Ovary (tissue), 10 donors: ENCODE measurements at places on chromosomes 16 and 17.

DNA sequence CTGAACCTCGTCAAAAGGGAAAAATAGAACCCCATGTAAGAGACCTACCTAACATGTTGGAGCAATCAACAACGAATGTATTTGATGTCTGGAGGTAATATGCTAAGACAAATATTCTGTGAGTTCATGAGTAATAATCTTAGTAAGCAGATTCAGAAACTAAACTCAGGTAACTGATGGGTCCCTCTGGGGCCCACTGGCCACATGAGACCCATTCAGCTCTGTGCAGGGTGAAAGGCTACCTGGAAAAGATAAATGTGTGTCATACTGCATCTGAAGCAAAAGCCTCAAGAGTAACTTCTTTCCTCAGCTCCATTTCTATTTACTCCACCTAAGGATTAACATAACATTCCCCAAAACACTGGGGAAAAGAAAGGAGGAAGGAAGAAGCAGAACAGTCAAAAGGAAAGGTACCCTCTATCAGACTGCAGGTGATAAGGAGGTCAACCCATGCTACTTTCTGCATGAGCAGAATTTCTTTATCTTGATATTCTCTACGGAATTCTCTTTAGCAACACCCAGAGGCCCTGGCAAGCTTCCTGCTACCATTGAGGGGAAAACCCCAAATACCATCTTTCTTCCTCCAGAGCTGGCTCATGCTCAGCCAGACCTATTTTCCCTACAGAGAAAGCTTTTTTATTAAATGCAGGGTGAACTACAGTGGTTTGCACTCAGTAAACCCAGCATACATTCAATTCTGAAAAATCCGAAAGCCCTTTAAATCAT lies 37.7 kb upstream of the ABCA6 start:
- no peak for DNase-seq

GRCh38 chr16:71851746-71852145 lies 6.0 kb downstream of the ATXN1L start:
- no peak for DNase-seq

- no peak for DNase-seq
Observed at GRCh38 chr16:86758932-86759331, 180.6 kb downstream of the FOXL1 start.

DNA sequence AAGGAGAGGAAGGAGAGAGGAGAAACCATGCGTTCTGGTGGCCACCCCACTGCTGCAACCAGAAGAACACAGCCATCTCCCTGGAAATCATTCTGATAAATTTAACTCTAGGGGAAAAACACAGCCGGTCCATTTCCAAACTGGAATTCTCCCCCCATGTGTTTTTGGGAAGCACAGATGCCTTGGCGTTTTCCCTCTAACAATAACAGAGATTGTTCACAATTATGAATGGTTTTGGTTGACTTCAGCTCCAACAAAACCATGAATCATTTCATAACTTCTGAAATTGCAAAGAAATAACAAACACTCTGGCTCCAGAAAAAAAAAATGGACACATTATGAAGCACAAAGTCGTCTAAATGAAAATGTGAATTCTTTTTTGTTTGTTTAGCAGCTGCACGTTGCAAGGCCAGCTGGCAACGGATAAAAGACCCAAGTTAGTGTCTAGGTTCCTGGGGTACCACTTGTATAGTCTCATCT lies 46.2 kb downstream of the GNAO1 start:
- no peak for DNase-seq

- no peak for DNase-seq
Observed at GRCh38 chr17:75611851-75612429, 21.3 kb upstream of the SMIM5 start.

DNA sequence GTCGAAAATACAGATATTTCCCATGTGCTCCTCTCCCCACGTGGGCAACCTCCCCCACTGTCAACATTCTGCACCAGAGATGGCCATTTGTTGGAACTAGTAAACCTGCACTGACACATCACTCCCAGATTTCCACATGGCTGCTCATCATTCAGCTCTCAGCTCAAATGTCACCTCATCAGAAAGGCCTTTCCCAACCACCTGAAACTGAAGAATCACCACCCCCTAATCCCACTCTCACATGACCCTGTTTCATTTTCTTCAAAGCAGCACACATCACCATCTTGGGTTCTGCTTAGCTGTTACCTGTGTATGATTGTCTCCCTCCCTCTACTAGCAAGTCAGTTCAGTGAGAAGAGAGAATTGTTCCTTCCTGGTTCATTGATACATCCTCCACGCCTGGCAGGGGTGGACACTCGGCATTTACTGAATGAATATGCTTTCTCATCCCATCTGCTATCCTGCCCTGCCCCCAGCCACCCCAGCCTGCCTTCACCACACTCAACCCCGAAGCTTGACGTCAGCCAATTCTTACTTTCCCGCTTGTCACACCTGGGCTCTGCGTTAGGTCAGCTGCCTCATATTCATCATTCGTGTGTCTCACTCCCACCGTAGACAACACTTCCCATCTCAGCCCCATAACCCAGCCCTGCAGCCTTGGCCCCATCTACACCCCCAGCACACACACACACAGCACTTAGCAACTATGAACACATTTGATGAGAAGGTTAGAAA lies 1.5 kb downstream of the C17orf114 start:
- DNase-seq = no peak

DNA sequence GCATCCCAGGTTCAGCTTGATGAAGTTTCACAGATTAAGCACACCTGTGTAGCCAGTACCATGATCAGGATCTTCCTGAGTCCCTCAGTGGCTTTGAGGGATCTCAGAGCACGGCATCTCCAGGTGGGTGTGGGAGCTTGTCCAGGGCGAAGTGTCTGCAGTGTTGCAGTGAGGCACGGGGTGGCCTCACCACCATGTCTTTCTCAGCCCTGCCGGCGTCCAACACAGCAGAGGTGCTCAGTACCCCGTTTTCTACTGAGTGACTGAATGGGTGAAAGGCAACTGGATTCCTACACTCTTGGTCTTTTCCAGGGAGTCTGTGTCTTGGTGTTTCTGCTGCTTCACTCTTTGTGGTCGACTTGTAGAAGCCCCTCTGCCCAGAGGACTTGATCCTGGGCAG lies 63.7 kb downstream of the MPRIP start:
- no peak for DNase-seq

- DNase-seq = no peak
Observed at GRCh38 chr17:4497101-4497824, 1.4 kb upstream of the SPNS2 start.

DNA sequence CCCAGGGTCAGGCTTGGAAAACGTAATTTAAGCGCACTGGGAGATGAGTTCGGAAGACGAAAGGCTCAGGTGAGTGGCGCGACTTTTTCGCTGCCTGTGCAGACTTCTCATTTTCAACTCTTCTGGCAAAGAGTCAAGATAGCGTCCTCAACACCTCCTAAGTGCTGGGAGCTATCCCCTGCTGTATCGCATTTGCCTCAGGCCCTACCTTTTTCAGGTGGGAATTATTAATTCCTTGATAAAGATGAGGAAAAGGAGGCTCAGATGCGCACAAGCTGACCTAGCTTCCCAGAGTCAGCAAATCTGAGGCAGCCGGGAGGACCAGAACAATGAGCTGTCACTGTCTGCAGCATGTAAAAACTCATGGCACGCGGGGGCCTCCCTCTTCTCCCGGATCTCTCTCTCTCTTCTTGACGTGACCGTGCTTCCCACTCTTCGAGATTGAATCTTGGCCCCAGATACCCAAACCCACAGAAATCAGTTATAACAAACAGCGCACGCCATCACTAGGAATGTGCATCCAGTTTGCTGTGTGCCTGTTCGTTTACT lies 512 bp upstream of the ADAMTS18 start:
- DNase-seq = no peak

GRCh38 chr16:64238571-64238970 lies 883.3 kb downstream of the CDH11 start:
- DNase-seq = no peak

DNA sequence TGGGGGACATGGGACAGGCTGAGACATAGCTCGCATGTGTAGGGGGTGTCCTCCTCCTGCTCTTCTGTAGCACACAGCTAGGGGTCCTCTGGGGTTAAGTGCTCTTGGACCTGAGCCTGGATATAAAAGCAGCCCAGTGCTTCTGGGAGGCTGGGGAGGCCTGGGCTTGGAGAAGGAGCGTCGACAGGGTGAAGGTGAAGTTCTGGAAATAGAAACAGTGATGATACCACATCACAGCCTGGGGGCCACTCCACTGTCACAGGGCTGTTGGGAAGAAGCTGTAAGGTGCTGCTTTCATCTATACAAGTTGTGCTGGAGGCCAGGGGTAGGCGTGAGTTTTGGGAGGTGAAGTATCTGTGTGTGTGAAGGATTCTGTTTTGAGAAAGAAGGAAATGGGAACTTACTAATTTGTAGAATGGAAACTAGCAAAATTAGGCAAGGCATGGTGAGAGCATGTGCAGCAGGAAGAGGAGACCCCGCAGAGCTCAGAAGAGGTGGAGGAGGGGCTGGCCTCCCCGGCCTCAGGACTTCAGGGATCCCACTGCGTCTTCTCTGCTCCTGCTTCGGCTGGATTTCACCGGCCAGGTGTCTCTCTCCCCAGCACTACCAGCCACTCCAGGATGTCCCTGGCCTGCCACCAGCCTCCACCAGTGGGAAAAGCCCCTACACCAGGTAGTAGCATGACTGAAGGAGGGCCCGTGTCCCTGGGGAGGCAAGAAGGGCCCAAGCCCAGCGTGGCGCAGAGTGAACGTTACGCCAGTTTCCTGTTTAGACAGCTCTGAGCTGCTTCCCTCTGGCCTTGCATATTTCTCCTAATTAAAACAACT lies 19.4 kb downstream of the PLCG2 start:
- DNase-seq = no peak

GRCh38 chr16:66422366-66422765 lies 4.7 kb upstream of the BEAN1 start:
- DNase-seq = no peak

- DNase-seq = no peak
Observed at GRCh38 chr17:49334744-49335512, 27.1 kb downstream of the ZNF652 start.

DNA sequence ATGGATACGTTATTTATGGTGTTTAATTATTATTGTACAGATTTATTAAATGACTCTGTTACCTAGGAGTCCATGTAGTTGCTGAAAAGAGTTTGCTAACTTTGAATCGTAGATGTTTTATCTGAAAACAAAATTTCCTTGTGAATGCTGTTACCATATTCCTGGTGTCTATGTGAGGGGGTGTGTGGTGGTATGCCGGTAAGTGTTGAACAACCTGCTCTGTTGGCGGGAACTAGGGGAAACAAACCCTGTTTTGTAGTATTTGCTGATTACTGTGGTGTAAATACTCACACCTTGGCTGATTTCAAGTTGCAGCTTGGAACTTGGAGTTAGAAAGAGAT lies 386.4 kb downstream of the WWOX start:
- no peak for DNase-seq

DNA sequence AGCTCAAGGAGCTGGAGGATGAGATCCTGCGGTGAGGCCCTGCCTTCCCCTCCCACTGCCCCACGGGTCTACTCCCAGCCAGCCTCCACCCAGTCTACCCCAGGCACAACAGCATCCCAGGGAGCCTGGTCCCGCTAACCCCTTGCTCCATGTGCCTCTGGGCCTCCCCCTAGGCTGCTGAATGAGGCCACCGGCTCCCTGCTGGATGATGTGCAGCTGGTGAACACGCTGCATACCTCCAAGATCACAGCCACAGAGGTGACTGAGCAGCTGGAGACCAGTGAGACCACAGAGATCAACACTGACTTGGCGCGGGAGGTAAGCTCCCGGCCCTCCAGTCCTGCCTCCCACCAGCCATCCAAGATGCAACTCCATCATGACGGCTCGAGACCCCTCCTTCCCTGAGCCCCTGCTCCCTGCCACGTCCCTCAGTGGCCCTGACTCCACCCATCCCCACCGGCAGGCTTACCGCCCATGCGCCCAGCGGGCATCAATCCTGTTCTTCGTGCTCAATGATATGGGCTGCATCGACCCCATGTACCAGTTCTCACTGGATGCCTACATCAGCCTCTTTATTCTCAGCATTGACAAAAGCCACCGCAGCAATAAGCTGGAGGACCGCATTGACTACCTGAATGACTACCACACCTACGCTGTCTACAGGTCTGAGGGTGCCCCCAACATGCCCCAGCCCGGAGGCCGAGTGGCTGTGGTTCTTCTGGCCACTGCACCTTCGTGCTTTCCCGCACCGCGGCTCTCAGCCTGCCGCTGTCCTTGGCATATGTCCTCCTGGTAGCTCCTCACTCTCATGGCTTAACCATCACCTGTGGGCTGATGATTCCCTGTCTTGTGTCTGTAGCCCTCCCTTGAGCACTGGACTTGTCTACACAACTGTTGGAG lies 15.0 kb upstream of the KDM6B start:
- no peak for DNase-seq

- DNase-seq = peak; percentile 54
Observed at GRCh38 chr16:1972490-1972877, 631 bp downstream of the TBL3 start.

DNA sequence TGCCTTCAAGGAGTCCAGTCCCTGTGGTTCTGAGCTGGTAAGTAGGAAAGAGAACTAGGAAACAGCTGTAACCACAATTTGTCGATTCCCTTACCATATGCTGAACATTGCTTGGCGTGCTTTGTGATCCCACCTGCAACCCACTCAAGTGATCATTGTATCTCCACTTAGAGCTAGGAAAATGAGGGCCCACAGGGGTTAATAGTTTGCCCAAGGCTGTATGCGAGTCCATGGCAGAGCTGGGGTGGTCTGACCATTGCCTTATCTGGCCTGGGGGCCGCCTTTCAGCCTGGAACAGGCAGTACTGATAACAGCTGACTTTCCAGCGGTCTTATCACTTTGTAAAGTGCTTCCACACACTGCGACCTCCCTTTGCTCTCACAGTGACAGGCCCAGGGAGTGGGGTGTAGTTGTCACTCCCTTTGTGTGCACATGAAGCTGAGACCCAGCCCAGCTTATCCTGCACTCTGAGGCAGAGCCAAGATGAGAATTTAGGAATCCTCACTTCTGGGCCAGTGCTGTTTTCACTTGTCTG lies 9.8 kb downstream of the MYL4 start:
- DNase-seq = no peak

- DNase-seq = no peak
Observed at GRCh38 chr17:66945147-66945835, 19.2 kb upstream of the CACNG4 start.

DNA sequence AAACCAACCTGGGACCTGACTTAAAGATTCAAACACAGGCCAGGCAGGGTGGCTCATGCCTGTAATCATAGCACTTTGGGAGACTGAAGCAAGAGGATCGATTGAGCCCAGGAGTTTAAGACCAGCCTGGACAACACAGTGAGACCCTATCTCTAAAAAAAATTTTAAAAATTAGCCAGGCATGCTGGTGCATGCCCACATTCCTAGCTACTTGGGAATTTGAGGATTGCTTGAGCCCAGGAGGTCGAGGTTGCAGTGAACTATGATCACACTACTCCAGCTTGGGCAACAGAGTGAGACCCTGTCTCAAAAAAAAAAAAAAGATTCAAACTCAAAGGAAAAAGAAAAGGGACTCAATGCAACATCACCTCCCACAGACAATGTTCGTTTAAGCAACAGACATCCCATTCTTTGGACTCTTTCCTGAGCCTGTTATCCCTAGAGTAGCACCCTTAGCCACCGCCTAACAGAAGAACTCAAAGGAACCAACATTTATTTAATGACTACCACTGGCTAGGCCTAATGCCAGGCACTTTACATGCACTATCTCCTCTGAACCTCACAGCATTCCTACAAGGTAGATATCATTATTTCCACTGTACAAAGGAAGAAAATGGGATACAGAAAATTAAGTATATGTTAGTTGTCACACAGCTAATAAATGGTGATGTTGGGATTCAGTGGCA lies 12.7 kb downstream of the MYO18A start:
- DNase-seq = no peak
